ENCODE measurements at places on chromosomes 4 and X.

DNA sequence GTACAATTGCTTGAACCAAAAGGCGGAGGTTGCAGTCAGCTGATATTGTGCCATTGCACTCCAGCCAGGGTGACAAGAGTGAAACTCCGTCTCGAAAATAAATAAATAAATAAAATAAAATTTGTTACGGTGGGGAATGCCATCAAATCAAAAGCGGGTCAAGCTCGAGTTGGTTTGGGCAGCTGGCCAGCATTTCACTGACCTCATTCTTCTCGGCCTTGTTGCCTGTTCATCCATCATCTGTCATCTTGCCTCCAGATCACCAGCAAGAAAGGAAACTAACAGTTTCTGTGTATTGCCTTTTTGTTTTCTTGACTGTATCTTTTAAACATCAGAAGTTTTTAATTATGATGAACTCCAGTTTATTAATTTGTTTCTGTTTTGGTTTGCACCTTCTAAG is 31.5 kb upstream of the KLHL2 start:
- DNase-seq: no peak

GRCh38 chr4:100519205-100519604 is 1.4 kb upstream of the EMCN start:
- no peak for DNase-seq

GRCh38 chr4:127018381-127018780 is 614.4 kb upstream of the INTU start:
- DNase-seq: no peak

DNA sequence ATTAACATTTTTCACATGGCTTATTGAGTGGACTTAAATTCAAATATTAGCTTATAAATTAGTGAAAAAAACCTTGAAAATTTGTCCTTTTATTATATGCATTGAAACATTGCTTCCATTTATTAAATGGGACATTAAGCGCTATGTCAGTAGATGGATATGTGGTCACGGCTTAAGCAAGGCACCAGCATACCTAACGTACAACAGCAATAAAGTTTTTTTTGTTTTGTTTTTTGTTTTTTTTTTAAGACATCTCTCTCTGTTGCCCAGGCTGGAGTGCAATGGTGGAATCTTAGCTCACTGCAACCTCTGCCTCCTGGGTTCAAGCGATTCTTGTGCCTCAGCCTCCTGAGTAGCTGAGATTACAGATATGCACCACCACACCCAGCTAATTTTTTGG is 31.6 kb downstream of the PGM2 start:
- no peak for DNase-seq

DNA sequence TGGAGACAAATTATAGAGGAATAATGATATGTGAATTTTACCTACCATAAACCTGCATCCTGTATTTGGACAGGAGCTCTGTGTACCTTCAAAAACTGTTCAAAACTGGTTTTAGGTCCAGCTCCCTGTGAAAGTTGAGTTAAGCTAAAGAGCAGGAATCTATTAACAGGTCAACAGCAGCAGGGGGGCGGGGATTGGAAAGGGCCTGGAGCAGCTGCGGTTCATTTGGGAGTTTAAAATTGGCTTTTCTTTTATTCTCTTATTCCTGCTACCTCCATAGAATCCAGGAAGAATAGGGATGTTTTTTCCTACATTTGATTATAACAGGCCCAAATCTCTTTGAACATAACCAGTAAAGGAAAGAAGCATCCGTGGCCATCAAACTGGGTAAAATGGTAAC is 23.8 kb downstream of the SHROOM3 start:
- DNase-seq: no peak

All from mesenteric fat pad (tissue), 1 donor.